Effector CD4-positive, alpha-beta T cell (primary cell): ENCODE measurements at places on chromosomes 1 and 21.

DNA sequence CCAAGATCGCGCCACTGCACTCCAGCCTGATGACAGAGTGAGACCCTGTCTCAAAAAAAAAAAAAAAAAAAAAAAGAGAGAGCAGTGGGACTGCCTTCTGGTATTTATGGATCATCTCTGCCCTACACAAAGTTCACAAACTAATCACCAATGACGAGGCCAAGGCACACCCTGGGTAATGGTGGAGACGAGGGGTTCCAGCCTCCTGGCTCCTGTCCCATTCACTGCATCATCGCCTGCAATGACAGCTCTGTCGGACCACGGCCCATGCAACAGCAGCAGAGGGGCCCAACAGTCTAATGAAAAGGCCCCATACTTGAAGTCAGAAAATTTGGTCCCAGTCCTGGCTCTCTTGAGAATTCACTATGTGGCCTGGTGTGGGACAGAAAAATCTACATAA, 2.9 kb upstream of the BTG2 start:
- no peak for DNase-seq

DNA sequence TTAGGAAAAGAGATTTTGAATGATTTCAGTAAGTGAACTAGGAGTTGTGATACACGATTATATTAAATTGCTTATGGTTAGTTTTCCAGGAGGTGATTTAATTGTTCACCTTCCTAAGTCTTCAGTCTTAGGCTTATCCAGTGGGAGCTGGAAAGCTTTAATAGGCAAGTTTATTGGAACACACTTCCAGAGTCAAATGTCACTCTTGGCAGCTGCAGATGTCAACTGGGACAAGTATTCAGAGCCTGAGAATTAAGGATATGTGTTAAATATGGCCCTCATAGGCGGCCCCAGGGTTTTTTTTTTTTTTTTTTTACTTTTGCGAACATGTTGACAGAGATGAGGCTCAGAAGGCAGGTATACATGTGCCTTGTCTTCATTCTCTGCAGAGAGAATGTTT, 29.2 kb downstream of the UCK2 start:
- no peak for DNase-seq

GRCh38 chr1:166132496-166132895, 34.3 kb downstream of the FAM78B start:
- no peak for DNase-seq

DNA sequence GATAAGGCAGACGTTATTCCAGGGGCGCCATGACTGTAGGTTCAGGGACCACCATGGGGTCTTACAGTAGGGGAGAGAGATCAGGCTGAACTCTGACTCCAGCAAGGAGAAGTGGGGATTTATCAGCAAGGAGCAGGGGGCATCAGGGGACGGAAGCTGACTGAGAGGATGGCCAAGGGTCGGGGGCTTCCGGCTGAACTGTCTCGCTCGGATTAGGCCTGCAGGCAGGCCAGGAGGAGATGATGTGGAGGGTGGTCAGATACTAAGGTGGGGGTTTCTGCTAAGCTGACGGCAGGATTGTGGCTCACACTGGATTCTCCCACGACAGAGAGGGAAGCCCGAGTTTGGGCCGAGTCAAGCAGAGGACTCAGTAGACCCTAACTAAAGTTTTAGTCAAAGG, 186.9 kb upstream of the VAMP3 start:
- no peak for DNase-seq

DNA sequence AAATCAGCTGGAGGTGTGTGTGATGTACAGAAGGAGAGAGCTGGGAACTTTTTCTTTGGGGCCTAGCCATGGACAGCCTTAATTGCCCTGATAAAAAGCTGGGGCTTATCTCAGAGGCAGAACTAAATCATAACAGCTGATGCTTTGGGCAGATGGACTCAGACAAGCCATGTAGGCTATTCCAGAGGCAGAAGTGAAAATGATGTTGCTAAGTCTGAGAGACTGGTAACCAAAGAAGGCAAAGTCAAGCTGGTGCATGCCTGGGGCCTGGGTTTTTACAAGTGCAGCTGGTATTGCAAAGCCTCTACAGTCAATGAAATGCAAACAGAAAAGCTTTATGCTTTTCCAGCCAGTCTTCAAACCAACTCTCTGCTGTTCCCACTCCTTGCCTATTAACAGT, 39.0 kb upstream of the LMX1A start:
- no peak for DNase-seq

DNA sequence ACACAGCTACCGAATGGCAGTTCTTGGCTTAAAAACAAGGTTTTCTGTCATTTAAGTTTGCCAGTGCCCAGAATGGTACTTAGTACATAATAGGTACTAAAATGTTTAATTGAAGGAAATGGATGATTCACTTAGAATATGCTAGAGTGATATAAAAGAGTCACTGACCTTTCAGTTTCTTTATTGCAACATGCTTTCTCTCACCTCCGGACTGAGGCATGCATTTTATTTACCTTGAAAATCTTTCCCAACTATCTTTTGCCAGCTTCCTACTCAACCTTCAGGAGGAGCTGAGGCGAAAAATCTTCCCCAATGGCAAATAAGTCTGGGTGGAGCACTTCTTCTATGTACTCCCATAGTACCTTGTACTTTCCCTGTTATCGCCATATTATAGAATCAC, 244.9 kb downstream of the ZNF648 start:
- no peak for DNase-seq

GRCh38 chr1:219066631-219067349, 106.9 kb upstream of the LYPLAL1 start:
- DNase-seq: no peak

- no peak for DNase-seq
Observed at GRCh38 chr1:167054531-167054930, 35.6 kb downstream of the GPA33 start.

GRCh38 chr1:43348809-43349593, 9.8 kb upstream of the CDC20 start:
- peak; percentile 35 for DNase-seq

- DNase-seq: no peak
Observed at GRCh38 chr1:19936061-19936750, 12.8 kb upstream of the PLA2G2E start.

- no peak for DNase-seq
Observed at GRCh38 chr1:214316593-214316992, 35.6 kb downstream of the SMYD2 start.

GRCh38 chr1:38786040-38786436, 73.5 kb downstream of the RRAGC start:
- no peak for DNase-seq

DNA sequence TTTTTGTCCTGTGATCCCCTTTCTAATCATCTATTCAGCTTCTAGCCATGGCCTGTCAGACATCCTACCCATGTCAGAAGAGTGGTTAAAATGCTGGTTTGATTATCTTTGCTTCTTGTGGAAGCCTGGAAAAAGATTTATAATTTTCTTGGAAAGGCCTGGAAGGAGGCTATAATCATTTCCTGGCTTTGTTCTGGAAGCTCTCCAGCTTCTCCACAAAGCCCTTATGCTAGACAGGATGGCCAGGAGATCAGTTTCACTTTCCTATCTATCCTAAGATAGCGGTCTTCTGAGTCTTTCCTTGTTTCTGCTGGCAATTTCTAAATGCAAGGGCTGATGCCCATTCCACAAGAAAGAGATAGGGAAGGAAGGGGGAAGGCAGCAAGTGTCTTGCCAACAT, 90.9 kb upstream of the SLC44A3 start:
- DNase-seq: no peak

DNA sequence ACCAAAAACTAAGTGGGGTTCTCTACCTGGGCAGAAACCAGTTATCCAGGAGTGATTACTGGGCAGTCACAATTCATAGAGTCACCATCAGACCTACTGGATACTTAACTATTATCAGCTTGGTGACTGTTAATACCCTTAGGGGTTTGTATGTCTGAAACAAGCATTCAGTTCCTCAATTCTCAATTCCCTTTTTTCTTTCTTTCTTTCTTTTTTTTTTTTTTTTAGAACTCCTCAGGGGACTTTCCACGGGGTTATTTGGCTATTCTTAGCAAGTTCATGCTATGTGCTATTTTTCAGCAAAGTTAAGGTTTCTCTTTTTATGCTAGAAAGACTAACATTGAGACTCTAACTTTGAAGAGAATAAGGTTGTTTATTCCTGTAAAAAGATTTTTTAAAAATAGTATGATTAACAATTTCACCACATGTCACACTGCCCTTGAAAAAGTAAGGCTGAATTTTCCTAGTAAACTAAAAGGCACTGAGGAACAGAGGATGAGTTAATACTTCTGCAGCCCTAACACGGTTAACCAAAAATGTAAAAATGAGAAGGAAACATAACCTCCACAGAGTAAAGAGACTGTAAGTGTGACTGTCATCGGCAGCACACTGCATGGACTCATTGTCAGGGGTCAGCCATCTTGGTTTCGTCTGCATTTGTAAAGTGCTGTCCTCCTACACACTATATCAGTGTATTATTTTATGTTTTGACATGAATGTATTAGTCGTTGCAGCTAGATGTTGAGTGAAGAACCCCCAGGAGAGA, 310.2 kb downstream of the NTNG1 start:
- DNase-seq: no peak

DNA sequence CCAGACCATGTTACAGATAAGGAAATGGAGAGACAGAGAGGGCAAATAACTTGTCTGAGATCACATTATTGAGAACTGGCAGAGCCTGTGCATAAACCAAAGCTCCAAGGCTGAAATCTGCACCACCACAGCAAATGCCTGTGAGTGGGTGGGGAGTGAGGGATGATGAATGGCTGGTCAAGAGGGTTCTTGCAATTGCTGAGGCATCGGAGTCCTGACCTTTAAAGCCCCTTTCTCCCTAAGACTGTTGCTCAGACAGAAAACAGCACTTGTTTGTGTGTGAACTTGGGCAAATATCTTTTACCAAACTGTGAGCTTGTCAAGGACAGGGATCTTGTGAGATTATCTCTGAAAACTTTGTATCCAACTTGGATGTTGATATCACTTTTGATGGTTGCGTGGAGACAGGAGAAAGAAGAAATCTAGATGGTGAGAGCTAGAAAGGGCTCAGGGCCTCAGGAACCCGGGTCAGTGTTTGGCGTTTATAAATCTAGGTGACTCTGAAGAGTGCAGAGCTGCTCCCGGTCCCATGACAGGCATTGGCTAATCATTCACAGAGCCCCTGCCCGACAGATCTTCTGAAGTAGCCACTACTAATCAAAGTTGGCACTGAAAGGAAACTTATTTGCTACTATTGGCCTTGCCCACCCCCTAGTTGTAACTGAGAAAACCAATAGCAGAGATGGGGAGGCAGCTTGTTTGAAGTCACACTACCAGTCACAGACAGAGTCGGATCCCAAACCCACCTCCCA, 122.3 kb downstream of the FOXD2 start:
- no peak for DNase-seq

DNA sequence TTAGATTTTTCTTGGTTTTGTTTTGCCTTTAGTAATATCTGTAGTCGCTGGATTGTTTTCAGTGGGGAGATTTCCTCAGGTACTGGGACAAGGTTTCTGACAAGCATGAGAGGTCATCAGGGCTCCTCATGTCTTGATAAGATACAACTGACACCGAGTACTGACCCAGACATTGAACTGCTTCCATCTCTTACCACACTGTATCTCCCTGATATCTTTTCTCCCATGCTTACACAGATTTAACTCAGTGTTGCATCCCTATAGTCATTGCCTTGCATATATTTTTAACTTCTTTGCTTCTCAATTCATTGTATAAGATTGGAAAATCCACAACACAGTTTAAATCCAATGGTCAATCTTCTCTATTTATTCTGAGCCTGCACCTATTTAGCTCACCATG, 12.4 kb upstream of the CYB5R1 start:
- no peak for DNase-seq

DNA sequence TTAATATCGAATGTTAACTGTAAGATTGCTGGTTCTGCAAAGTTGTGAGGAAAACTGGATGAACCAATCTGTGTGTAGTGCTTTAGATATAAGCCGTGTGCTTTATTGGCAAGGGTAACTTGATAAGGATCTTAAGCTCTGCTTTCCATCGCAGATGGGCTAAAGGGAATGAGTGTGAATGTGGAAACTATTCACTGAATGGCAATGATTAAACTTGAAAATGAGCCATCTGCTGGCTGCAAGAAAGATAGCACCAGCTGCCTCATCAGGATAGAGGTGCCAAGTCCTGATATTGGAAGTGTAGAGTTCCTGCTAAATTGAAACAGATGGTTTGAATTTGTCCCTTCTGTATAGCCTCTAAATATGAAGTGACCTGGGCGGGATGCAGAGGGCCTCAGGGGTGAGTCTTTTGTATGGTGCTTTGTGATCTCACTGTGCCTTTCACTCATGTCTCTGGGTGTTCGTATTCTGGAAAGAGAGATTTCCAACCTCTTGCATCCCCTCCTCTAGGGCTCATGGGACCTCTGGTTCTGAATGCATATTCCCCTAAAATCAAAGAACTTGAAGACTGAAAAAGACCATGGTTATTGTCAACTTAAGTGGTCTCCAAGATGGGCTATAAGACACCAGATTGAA, 9.2 kb downstream of the FCRL3 start:
- DNase-seq: no peak

DNA sequence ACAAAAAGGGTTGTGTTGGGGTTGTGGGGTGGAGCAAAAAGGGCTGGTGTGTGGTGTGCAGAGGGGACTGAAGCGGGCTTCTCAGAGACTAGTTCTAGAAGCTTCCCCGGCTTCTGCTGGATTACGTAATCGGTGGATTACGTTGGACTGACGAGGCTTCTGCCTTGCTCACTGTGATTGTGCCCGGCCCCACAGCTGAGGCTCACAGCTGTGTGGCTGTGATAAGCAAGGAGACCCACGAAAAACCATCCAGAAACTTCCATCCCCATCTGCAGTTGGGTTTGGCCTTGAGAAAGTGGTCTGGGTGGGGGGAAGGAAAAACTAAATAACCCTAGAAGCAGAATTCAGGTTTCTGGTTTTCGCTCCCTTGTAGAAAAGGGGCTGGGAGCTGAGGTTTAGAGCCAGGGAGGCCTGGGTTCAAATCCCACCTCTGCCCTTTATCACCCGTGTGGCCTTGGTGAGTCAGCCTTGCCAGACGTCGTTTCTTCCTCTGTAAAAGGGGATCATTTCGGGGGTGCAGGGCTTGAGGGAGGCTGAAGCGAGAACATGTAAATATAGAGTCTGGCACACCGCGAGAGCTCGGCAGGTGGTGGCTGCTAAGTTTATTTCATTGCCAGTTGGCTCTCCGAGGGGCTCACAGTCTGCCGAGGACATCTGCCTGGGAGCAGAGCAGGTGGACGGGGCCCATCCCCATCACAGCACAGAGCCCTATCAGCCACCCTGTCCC, 30.4 kb upstream of the DISP3 start:
- DNase-seq: no peak

DNA sequence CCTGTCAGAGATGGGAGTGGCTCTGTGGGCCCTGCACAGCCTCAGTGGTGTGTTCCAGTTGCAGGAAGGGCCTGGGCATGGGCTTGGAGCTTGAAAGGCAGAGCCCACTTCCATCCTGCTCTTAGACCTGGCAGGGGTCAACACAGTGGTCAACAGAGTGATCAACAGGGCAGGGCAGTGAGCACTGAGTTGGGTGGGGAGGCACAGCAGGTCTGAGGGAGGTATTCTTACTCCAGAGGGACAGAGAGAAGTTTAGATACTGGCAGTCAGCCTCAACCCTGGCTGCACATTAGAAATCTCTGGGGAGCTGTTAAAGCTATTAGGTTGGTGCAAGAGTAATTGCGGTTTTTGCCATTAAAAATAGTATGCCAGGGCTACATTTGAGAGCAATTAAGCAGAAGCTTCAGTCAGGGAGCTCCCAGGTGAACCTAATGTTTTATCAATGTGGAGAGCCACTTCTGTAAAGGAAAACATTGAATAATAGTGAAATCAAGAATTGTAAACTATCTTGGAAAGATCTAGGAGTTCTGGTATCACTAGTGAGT, 37.7 kb downstream of the SH3BGR start:
- no peak for DNase-seq
